ENCODE measurements at places on chromosomes 5 and 9.
A peak's percentile ranks its signal among the peaks of the same experiment; 100 is the strongest.

DNA sequence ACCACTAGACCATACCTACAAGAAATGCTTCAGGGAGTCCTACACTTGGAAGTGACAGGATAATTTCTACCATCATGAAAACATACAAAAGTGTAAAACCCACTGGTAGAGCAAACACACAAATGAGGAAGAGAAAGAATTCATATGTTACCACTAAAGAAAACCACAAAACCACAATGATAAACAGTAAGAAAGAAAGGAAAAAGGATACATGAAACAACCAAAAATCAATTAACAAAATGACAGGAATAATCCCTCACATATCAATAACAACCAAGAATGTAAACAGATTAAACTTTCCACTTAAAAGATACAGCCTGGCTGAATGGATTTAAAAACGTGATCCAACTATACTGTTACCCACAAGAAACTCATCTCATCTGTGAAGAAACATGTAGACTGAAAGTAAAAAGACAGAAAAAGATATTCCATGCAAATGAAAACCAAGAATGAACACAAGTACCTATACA lies 83.4 kb downstream of the LPAR1 start:
- no peak for DNase-seq

DNA sequence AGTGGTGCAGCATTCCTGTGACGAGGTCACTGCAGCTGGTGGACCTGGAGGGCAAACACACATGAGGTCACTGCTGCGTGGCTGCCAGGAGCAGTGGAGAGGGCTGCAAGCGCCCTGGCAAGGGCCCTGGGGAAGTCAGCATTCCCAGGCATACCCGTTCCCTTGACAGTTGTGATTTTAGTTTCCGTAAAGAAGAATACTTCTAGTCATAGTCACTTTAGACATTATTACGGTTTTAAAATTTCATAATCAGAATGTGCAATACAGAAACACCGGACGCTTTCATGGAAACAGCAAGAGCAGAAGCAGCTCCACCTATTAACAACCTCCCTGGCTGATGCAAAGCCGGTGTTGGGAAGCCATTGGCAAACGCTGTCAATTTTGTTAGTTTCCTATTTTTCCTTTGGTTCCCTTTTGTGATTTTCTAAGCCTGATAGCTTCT lies 129.8 kb downstream of the GADD45G start:
- DNase-seq, result no peak

DNA sequence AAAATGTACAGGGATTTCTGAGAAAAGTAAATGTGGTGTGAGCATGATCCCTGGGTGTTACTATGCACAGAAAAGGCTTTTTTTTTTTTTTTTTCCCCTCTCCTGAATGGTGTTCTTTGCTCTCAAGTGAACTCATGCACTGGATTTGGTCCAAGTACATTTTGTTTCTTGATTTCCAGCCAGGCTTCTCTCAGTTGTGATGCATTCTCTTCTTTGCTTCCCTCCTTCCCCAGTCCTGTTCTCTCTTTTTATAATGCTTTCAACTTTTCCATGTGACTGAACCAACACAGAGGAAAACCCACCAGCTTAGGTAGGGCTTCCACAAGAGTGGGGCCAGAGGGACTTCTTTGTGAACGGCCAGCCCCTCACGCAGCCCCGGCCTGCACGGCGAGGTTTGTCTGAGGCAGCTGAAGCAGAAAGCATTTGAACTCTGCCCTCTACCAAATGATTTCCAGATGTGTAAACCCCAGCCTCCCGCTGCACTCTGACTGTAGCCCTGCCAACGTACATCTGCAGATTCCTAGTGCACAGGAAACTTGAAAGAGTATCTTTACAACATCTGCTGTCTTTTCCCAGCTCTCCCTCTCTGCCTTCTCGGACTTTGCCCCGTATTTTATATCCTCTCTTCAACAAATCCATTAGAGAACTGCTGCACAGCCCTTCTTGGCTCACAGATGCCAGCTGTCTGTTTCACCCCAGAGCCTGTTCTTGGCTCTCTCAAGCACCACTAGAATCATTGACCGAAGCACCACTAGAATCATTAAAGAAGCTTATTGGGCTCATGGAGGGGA lies 71.8 kb upstream of the CD180 start:
- DNase-seq, result no peak

GRCh38 chr5:160251406-160252155 lies 22.3 kb downstream of the FABP6 start:
- DNase-seq, result no peak

DNA sequence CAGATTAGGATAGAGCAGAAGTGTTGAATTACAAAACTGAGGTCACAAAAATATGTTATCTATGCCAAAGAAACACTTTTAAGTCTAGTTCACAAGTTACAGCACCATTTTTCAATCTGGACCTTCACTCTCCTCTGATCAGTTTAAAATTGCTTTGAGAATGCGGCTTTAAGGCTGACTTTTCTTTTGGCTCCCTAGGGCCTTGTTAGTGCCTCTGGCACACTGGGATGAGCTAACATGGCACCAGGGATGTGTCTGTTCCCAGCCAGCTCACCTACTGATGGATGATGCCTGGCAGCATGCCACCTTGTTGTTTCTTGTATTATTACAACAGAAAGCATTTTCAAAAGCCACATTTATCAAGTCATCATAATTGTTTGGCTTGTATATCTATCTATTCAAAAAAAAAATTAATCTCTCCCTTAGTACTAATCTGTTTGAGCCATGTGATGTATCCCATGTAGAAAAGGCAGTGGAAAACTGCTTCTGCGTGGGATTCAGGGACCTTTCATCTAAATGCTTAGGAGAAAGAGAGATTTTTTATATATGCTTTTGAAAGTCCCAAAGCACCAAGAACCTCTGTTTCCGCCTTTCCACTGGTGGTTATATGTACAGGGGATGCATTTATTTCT lies 46.6 kb downstream of the ADAMTSL1 start:
- DNase-seq, result no peak

DNA sequence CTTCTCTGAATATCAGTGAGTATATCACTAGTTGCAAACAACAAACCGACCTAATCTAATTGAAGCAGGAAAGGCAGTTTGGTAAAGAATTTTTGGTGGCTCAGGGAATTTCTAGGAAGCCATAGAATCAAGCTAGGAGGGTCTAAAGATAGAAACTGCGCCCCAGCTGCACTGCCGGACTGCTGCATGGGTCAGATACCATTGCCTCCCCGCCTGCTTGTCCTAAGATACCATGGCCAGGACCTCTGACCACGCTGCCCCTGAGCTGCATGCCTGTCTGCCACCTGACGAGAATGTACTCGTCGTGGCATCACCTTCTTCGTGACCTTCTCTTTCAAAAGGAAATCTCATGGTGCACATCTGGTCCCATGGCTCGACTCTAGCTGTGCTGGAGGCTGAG lies 439.0 kb downstream of the ZSWIM6 start:
- DNase-seq, result no peak

DNA sequence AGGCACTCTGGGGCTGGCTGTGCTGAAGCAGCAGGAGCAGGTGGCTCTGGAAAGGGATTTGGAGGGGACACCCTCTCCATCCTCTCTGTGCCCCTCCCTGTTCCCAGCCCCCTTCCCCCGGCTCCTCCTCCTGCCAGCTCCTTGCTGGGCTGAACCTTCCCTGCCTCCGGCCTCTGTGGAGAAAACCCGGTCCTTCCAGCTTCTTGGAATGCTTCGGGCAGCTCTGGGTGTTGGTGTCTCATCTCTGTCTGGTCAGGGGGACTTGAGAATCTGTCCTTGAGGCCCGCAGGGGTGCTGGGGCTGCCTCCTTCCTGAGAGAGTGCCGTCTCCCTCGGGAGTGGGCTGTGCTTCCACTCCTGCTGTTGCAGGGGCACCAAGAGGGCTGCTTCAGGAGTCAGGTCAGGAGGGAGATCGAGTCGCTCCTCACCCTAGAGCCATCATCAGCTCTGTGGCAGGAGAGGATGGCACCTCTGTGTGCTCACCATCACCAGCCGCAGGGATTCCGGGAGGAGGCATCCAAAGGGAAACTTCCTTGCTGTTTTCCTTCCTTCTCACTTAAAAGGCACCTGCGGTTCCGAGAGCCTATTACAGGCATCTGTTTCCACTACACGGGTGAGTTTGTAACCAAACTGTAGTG lies 30.6 kb downstream of the NDUFS6 start:
- DNase-seq, result no peak

DNA sequence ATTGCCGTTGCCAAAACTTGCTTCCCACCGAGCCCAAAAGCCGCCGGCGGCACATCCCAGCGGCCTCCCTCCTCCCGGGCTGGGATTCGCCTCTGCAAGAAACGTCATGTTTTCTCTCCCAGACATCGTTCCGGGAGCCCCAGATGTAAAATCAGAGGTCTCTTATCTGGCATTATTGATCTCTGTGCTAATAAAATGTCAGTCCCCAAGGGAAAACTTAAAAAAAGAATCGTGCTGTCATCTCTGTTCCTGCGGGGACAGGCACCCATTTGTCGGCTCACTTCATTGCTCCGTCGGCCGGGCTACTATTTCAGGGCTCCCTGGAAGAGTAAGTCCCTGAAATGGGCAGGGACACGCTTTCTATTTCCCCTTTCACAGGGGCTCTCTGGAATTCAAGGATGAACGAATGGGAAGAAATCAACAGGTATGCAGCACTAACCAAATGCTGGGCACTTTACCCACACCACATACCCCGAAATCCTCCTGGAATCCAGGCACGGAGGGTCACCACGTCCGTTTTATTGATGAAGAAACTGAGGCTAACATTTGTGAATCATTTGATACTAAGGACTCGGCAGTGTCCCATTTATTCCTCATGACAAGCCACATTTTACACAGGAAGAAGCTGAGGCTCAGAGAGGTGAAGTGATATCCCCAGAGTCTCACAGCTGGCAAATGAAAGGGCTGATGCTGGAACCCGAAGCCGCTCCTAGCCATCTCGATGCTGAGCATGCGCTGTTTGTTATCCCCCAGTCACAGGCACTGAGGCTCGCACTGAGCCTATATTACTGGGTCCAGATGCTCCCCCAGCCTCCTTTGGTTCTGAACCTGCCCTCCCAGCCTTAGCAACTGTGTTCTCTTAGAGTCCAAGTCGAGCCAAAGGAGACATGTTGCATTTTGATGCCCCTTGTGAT lies 35.7 kb upstream of the MSX2 start:
- no peak for DNase-seq

- DNase-seq, result no peak
Observed at GRCh38 chr5:127061956-127062355, 11.3 kb downstream of the C5orf63 start.

- peak; percentile 30 for DNase-seq
Observed at GRCh38 chr5:142798099-142798770, 28.1 kb downstream of the ARHGAP26 start.

GRCh38 chr5:6713274-6714225 lies at the start of gene TENT4A:
Gene TENT4A (plus strand): TSS chr5:6713432. CDS start chr5:6713984, 552 bp downstream.
- no peak for DNase-seq

- DNase-seq, result no peak
Observed at GRCh38 chr5:89276566-89277305, 393.8 kb upstream of the MEF2C start.

DNA sequence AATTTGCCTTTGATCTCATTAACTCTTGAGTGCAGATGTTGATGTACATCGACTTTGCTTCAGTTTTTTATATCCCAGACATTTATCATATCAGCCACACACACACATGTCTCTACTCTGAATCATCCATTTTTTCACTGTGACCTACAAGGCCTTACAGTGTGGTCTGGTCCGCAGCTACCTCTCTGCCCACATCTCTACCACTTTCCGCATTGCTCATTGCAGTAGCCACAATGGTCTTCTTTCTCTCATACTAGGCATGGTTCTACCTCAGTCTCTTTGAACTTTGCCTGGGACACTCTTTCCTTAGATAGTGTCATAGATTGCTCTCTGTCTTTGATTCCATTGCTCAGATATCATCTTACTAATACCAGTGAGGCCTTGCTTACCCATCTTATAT lies 87.9 kb upstream of the FSD1L start:
- peak; percentile 75 for DNase-seq

- no peak for DNase-seq
Observed at GRCh38 chr5:66554884-66555283, 41.3 kb upstream of the MAST4 start.

- DNase-seq, result no peak
Observed at GRCh38 chr5:139385061-139386049, 2.3 kb upstream of the SLC23A1 start.

DNA sequence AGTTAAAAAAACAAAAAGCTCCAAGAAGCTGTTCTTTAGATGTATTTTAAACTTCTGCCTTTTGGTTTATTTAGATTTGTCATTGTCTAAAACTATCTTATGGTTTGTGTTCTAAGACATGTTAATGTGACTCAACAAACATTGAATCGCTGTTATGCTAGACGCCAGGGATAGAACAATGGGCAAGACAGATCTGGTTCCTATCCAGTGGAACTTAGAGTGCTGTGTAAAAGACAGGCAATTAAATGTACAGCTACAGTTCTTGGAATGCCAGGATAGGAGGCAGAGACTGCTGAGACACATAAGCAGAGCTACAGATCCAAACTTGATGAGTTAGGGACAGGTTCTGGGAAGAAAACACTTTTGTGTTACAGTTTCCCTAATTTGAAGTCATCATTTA lies 22.4 kb downstream of the LYRM7 start:
- no peak for DNase-seq
